ENCODE measurements at places on chromosomes 5 and 9.

GRCh38 chr5:140555747-140556312 is 1.4 kb downstream of the SRA1 start:
- DNase-seq, result no peak

GRCh38 chr9:126927419-126927818 is 12.8 kb downstream of the RALGPS1 start:
- no peak for DNase-seq

DNA sequence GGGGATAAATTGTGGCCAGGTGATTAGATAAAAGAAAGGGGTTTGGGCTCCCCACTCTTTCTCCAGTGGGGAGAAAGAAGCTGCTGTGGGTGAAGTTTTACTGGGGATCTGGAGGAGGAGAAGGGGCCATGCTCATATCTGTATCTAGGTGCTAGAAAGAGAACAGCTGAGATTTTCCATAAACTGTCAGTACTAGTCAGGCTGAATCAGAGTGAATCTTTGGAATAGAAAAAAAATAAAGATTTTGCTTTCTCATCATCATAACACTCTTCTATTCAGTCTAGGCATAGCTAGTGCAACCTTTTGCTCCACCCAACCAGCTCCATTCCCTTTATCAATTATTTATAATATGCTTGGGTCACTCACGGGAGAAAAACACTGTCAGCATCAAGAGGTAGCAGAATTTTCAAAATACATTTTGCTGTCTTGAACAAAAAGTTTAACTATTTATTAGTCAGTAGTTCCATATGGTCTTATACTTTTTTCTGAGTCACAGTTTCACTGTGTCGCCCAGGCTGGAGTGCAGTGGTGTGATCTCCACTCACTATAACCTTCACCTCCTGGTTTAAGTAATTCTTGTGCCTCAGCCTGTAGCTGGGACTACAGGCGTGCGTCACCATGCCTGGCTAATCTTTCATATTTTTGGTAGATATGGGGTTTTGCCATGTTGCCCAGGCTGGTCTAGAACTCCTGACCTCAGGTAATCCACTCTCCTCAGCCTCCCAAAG is 21.3 kb upstream of the ERMP1 start:
- DNase-seq, result no peak

- no peak for DNase-seq
Observed at GRCh38 chr9:133855802-133856521, 117.8 kb upstream of the SARDH start.

DNA sequence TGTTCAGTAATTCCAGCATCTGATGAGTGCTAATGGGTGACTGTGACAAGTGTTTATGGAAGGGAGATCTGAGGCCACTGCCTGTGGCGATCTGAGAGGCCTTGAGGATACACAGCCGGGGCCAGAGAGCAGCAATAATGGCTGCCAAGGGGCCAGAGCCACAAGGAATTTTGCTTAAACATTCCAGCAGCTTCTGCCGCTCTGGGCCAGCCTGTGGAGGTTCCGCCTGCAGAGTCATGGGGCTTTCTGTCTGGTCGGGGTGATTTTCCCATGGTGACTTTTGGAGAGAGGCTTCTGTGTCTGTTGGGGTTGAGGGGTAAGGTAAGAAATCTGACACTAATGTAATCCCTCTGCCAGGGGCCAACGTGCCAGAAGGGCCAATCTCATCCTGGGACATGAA is 353.5 kb downstream of the ADAMTS6 start:
- DNase-seq, result no peak

DNA sequence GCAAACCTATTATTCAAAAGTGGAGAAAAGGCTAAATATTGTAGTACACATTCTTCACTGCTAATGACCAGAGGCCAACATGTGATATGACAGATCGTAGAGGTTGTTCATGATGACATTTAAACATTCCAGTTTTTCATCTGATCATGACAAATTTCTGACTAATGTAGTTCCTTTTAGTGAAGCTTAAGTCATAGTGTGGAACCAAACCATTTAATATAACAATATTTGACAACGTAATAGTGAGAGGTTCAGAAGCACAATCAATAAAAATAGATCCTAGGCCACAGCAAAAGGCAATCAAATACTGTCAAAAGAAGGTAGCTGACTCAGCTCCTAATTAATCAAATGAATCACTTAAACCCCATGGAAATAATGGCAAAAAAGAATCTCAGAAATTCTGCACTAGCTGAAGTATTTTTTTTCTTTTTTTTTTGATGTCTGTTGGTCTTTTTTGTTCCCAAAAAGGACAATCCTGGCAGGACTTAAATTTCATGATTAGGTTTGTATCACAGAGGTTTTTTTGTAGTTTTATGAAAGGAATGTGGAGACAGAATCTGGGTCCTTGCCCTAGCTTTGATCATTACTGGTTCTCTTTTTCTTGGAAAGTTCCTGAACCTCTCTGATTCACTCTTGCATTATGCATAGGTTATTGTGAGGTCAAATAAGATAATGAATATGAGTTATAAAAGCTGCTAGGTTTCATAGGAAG is 795.0 kb downstream of the DTWD2 start:
- DNase-seq, result no peak

GRCh38 chr5:178324481-178325310 is 92.1 kb upstream of the PHYKPL start:
- DNase-seq, result no peak

- DNase-seq, result no peak
Observed at GRCh38 chr5:154403776-154404387, 41.9 kb upstream of the SAP30L start.

Measured in stimulated activated CD4-positive, alpha-beta T cell treated with anti-CD3 and anti-CD28 coated beads, Interleukin-12 subunit alpha, Interleukin-12 subunit beta, amount 100 ng/mL, for 24 hours (primary cell).